Inflammatory macrophage treated with lipopolysaccharide for 1 hour (primary cell): ENCODE measurements at places on chromosomes 4 and X.
A peak's percentile ranks its signal among the peaks of the same experiment; 100 is the strongest.

DNA sequence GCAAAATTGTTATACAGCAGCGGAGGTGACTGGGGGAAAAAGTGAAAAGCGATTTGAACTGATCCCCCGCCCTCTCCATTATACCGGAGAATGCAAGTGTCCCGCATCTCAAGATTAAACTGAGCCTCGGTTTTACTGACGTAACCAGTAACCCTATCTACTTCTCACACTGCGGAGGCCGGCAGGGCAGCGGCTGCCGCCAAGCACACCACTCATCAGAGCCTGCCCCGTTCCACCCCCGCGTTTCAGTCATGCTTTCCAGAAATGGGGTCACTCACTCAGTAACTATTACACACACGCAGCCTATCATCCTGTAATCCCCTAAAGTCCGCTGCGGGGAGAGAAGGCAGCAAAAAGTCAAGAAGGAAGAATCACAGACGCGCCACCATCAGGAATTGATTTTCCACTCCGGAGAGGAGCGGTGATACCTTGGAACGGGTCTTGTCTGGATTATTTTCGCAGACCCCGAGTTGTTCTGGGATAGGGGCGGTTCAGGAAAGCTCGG is 1.4 kb downstream of the RPS6KA3 start:
- DNase-seq, result peak; percentile 78

GRCh38 chr4:173252024-173252935 is 81.9 kb downstream of the HMGB2 start:
- DNase-seq, result peak; percentile 76

GRCh38 chrX:13688384-13688957 is 457 bp upstream of the RAB9A start:
- no peak for DNase-seq

- DNase-seq, result no peak
These were observed 18.0 kb upstream of the MND1 start for GRCh38 chr4:153326513-153326912.

DNA sequence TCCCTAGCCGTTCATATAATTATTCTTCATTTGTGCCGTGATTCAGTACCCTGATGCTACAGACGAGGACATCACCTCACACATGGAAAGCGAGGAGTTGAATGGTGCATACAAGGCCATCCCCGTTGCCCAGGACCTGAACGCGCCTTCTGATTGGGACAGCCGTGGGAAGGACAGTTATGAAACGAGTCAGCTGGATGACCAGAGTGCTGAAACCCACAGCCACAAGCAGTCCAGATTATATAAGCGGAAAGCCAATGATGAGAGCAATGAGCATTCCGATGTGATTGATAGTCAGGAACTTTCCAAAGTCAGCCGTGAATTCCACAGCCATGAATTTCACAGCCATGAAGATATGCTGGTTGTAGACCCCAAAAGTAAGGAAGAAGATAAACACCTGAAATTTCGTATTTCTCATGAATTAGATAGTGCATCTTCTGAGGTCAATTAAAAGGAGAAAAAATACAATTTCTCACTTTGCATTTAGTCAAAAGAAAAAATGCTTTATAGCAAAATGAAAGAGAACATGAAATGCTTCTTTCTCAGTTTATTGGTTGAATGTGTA is 7.0 kb downstream of the SPP1 start:
- DNase-seq, result no peak

DNA sequence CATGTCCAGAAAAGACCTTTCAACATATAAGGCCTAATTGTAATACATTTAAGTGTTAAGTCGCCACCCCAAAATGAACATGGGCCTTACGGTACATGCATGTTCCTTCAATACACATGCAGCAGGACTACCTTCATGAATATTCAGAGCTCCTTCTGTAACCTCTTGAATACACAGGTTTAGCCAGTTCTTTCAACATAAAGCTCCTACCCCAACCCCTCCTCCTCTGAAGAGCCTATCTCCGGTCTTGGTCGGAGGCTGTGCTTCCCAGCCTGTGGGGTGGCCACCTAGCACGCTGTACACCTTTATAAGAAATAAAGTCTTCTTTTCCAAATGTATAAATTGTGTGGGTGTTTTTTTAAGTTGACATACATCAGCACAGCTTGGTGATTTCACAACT is 28.3 kb downstream of the NPY5R start:
- DNase-seq, result no peak

DNA sequence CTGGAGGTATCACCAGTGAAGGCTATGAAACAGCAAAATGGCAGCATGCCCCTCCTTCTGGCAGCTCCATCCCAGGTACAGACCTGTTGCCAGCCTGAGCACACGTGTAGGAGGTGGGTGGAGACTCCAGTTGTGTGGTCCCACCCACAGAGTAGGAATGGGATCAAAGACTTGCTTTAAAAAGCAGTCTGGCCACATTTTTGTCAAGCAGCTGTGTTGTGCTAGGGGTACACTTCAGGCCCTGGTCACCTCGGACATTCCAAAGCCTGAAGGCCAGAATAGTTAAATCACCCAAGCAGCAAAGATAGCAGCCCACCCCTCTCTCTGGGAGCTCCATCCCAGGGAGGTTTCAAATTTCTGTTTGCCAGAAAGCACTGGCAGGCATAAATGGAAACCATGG is 20.3 kb upstream of the AMBN start:
- no peak for DNase-seq

GRCh38 chr4:11182586-11183355 is 245.9 kb downstream of the HS3ST1 start:
- DNase-seq, result no peak

DNA sequence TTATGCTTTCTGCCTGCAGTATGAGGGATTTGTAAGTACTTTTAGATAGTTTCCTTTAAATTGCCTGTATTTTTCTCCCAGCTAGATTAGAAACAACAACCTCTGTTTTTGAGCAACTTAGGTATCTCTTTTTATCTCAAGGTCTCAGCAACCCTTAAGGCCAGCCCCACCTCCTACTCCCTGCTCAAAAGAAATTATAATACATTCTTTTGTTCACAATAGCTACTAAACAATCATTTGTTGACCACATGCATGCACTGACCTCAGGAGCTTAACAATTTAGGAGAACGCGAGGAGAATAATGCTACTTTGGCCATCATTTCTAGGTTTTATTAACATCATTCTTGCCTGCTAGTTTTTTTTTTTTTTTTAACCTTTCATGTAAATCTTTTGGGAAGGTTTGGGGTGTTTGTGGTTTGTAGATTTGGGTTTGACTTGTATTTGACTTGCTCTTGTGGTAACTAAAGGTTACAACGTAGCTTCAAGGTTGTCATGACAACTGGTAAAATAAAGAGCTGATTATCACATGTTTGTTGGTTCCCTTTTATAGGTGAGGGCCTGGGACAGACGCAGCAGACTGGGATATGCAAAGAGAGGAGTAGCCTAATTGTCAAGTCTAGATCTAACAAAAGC is 145.4 kb upstream of the PLAC1 start:
- no peak for DNase-seq

GRCh38 chr4:57291911-57292310 is 181.7 kb upstream of the IGFBP7 start:
- no peak for DNase-seq
